A549 treated with ZK216348 at 1 μM for 4 hours (cell line): ENCODE measurements at places on chromosomes 4 and X. TPM values are rescaled to one million over a fixed set of nuclear protein-coding genes. Genes with fewer than 3 reads are reported as not detected.

FOXR2 gene
- total RNA-seq: not detected in 5 replicates

NDP gene
- total RNA-seq: not detected in 5 replicates

PPP2R2C gene
- 26.6 to 40.8 TPM (median 36.9 TPM) in 5 replicates for total RNA-seq

TLR2 gene
- 0.21 to 1.1 TPM (median 0.31 TPM) in 5 replicates for total RNA-seq

PRDM8 gene
- total RNA-seq: 0.14 to 0.63 TPM (median 0.27 TPM) in 5 replicates

FANCB gene
- total RNA-seq: 1.2 to 3.9 TPM (median 3.1 TPM) in 5 replicates

YY2 gene
- 1.9 to 2.8 TPM (median 2.4 TPM) in 5 replicates for total RNA-seq

ASB12 gene
- not detected in 5 replicates for total RNA-seq

SMIM9 gene
- total RNA-seq: not detected in 5 replicates

FAM9C gene
- total RNA-seq: 0.04 TPM in 1 of 5 replicates, not detected in the others

SHROOM4 gene
- not detected in 5 replicates for total RNA-seq

SERTM2 gene
- total RNA-seq: not detected in 5 replicates

ITM2A gene
- 0.38 to 0.66 TPM in 2 of 5 replicates, not detected in the others for total RNA-seq

UTP3 gene
- 31.6 to 46.7 TPM (median 36.5 TPM) in 5 replicates for total RNA-seq

DMRTC1 gene
- total RNA-seq: not detected in 5 replicates

CENPVL1 gene
- total RNA-seq: not detected in 5 replicates

STATH gene
- not detected in 5 replicates for total RNA-seq

PDGFC gene
- total RNA-seq: 2.8 to 5.0 TPM (median 3.0 TPM) in 5 replicates

GIMD1 gene
- not detected in 5 replicates for total RNA-seq

ERAS gene
- 0.19 TPM in 1 of 5 replicates, not detected in the others for total RNA-seq

PABPC1L2A gene
- total RNA-seq: not detected in 5 replicates

MAGIX gene
- total RNA-seq: 1.3 to 3.7 TPM (median 3.6 TPM) in 5 replicates

IL1RAPL1 gene
- not detected in 5 replicates for total RNA-seq

MAGEA2 gene
- not detected in 5 replicates for total RNA-seq

GYPA gene
- total RNA-seq: not detected in 5 replicates

TCEAL2 gene
- not detected in 5 replicates for total RNA-seq

IL21 gene
- not detected in 5 replicates for total RNA-seq

KLF3 gene
- total RNA-seq: 8.2 to 14.0 TPM (median 13.2 TPM) in 5 replicates

PFKFB1 gene
- total RNA-seq: 0.11 to 0.20 TPM (median 0.19 TPM) in 3 of 5 replicates, not detected in the others

PARM1 gene
- total RNA-seq: 0.41 to 0.60 TPM (median 0.48 TPM) in 5 replicates

ZCCHC18 gene
- 0.29 to 0.51 TPM in 2 of 5 replicates, not detected in the others for total RNA-seq

TRO gene
- 0.67 to 1.2 TPM (median 0.74 TPM) in 5 replicates for total RNA-seq

ZXDA gene
- total RNA-seq: 1.1 to 2.1 TPM (median 1.6 TPM) in 5 replicates

SPP1 gene
- total RNA-seq: 132 to 218 TPM (median 161 TPM) in 5 replicates

DCAF16 gene
- total RNA-seq: 4.5 to 7.9 TPM (median 6.0 TPM) in 5 replicates

SPACA5 gene
- total RNA-seq: not detected in 5 replicates

ETDA gene
- total RNA-seq: not detected in 5 replicates

ARX gene
- total RNA-seq: 0.45 to 0.74 TPM (median 0.52 TPM) in 5 replicates
